CD8-positive, alpha-beta memory T cell (primary cell): ENCODE measurements at places on chromosomes 4 and X. TPM values are rescaled to one million over a fixed set of nuclear protein-coding genes. Genes with fewer than 3 reads are reported as not detected.

GRCh38 chr4:183860731-183861130 is 44.4 kb upstream of the STOX2 start:
- no peak for DNase-seq

DNA sequence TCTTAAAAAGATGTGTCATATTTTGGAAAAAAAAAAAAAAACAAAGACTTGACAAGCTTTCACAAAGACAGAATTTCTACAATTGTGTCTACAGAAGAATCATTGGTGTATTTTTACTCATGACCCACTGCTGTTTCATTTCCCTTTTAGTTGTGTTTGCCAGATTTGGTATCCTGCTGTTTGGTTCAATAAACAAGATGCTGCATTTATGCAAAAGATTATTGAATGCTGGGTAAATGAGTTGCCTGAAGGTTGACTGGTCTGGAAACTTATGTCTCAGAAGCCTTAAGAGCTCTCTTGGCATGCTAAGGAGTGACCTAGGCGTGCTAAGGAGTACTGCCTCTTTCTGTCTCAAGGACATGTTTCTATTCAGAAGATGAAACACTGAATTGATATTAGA is 64.9 kb upstream of the NPY2R start:
- DNase-seq = no peak

The DYNLT3 gene
- polyA plus RNA-seq = 44.9 TPM

The BEX5 gene
- 5.8 TPM for polyA plus RNA-seq

DNA sequence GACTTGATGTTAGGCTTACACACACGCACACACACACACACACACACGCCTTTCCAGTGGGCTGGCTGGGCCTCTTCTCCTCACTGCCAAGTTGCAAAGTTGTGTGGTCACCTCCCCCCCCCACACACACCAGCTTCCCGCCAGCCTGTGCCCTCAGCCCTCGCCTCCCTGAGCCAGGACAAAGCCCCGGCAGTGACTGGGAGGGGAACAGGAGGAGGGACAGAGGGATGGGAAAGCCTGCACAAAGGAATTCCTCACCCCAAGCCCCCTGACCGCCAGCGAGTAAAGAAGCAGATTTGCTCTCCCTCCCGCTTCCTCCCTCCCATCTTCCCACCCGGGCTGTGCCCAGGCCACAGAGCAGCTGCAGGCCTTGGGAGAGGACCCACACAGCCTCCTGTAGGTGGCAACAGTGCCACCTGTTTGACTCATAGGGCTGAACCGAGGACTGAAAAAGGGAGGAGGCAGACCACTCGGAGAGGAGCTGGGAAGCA is at the start of gene GDPD2:
TSS of gene GDPD2 (plus strand) at position 464 of the 491 bp plus-strand sequence. CDS start 1,671 bp downstream, outside the sequence.
- no peak for DNase-seq

DNA sequence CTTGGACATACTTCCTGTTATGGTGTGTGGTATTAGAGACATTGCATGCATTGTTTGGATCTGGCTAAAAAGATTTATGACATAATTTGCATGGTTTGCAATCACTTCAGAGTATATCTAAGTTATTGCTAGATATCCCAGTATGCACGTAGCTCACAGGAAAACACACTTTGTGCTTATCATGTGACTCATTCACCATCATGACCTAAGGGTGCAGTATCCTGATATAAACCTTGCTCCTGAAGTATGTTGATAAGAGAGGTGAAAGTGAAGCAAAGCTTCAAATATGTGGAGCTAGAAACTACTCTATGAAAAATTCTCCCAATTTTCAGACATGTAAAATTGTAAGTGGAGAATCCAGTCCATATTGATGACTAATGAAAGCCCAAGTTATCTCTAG is 46.9 kb upstream of the GRXCR1 start:
- no peak for DNase-seq

GRCh38 chr4:176186067-176186466 is 9.3 kb downstream of the SPATA4 start:
- no peak for DNase-seq

DNA sequence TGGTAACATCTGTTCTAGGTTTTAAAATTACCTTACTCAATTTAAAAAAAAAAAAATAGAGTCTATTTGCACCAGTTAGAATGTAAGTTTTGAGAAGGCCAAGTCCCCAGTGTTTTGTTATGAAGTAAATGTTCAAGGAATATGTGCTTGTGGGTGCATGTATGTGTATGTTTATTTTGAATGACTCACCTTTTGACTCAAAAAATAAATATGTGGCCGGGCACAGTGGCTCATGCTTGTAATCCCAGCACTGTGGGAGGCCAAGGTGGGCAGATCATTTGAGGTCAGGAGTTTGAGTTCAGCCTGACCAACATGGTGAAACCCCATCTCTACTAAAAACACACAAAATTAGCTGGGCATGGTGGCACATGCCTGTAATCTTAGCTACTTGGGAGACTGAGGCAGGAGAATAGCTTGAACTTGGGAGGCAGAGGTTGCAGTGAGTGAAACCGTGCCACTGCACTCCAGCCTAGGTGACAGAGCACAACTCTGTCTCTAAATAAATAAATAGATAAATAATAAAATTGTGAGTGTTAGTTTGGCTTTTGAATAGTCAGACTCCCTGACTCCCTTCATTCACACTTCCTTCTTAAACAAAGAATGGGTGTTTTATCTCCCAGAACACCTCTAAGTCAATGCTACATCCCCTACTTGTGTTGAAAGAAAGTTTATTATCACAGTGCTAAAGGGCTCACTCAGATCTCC is 511.3 kb upstream of the PCDH7 start:
- DNase-seq = no peak

DNA sequence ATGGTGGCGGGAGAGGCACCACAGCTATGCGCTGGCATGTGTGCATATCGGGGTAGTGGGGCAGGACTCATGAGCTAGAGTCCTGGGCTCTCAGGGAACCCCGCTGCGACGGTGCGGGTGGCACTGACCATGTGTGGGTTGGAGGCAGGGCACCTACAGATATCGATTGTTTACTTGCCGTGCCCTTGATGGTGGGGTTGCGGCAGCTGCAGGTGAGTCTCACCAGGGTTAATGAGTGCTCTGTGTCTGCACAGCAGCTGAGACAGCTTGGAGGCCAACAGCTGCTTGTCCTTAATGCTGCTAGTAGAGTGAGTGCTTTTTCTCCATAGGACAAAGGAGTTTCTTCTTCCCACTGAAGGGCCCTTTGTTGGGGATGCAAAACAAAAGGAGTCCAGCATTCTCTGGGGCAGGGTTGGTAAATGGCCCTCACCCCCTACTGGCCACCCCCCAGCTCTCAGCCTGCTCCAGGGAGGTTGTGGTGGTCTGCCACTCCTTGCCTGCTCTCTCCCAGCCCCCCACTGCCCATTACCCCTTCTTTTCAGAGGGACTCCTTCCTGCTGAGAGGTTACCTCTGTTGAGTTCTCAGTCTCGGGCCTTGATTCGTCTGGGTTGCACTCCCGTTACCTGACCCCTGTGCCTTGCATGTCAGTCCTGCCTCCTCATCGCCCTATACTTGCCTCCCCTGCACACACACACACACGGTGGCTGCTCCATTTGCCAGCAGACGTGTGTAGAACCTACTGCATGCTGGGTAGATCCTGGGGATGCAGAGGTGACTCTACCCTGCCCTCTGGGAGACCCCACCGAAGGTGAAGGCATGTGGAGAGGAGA is 52.8 kb downstream of the TBC1D14 start:
- no peak for DNase-seq

DNA sequence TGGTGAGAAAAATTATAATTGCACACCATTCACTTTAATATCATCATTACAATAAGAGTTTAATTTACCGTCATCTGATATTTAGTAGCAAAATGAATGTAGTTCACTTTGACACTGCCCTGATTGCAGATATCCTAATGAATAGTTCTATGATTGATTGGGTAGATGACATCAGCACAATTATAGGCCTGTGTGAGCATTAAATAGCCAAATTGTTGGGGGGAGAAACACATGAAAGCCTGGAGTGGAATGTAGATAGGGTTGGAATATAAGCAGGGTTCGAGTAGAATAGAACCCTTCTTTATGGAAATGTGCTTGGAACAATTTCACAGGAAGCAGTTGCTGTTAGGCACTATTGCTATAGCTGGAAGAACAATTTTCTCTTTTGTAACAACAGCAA is 1526.2 kb downstream of the RPA4 start:
- DNase-seq = no peak

The FRMD7 gene
- not detected for polyA plus RNA-seq

DNA sequence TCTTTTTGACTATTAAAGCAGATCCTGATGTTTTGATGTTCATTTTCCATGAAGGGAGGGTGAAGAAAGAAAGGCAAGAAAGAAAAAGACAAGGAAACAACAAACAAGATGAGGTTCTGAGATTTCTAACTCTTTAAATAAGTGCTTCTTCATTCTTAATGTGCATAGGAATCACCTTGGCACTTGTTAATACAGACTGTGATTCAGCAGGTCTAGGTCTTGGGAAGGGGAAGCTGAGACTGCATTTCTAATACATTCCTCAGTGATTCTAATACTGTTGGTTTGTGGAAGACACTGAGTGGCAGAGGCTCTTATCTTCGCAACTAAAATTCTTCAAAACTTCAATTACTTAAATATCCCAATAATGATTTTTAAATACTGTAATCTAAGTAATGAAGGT is 95.2 kb upstream of the NAP1L5 start:
- no peak for DNase-seq

DNA sequence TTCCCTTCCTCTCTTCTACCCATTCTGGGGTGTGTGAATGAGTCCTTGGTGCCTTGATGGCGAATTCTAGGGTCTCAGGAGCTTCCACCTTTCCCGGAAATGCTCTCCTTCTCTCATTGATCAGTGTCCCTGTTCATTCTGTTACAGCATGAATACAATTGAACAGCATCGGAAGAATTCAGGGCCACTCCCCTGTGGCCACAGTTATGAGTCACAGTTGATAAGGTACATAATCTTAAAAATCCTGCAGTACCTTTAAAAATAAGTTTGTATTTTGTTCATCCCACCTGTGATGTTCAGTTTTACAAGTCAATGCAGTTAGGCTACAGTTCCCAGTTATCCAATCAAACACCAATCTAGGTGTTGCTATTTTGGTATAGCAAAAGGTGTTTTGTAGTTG is 47.3 kb upstream of the FAM9A start:
- DNase-seq = no peak

- no peak for DNase-seq
These were observed 185.1 kb downstream of the ADGRL3 start for GRCh38 chr4:61385256-61385655.

DNA sequence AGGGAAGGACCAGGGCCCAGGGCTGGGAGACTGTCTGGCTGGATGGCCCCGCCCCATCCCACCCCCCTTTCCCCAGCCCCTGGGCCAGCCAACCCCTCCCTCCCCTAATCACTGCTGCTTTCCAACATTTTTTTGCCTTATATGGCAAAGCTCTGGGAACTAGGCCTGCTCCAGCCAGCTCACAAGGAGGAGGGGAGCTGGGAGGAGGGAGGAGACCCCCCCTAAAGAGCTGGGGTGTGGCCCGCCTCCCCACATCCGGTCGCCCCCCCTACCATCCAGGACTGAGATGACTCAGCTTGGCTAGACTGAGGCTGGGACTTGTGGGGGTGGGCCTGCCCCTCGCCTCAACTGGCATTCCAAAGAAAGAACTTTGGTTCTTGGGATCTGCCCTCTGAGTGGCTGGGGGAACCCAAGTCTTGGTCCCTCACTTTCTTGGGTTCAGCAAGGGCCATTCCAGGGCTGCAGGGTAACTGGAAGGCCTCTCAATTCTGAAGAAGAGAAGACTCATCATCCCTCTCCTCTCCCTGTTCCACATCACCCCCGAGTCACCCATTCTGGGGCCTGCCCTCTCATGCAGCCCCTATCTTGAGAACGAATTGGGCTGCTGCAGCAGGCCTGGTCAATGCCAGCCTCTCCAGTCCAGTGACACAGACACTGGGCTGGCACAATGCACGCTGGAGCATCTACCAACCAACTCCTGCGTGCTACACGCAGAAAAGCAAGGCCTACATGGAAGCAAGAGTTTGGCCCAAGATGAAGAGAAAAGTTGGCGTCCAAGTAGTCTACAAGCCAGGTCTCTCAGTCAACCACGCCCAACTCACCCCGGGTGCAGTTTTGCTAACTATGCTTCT is 4.8 kb downstream of the FLNA start:
- DNase-seq = peak; percentile 65

- DNase-seq = no peak
These were observed 623.4 kb downstream of the SPRY1 start for GRCh38 chr4:124019749-124020549.

- DNase-seq = no peak
These were observed 442.1 kb downstream of the CENPC start for GRCh38 chr4:67103001-67103747.

The DCX gene
- not detected for polyA plus RNA-seq

DNA sequence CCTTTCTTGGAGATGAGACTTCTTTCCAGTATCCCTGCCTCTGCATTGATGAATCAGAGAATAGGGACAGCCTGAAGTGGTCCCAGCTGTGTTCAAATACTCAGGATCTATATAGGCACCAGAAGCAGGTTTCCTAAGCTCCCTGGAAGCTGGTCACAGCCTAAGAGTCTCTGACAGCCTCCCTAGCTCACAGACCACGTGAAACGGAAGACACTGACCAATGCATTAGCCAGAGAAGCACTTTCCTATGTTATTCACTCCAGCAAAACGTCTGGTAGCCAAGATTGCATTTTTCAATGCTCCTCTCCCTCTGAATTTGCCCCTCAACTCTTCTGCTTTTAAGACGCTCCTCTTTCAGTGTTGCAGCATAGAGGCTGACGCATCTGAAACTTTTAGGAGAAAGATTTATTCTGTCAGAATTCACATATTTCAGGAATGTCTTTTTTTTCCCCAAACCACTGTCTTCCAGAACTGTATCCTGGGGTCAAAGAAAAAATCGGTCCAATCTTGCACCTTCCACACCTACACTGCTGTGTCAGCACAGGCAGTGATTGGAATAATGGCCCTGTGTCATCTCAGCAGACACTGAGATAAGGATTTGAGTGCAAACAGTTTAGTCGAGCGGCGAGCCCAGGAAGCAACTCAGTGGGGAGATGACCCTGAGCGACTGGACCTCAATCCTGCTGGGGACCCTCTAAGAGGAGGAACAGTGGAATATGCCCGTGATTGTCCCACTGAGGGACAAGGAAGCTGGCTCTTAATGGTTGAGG is 109.4 kb downstream of the SMIM20 start:
- no peak for DNase-seq

DNA sequence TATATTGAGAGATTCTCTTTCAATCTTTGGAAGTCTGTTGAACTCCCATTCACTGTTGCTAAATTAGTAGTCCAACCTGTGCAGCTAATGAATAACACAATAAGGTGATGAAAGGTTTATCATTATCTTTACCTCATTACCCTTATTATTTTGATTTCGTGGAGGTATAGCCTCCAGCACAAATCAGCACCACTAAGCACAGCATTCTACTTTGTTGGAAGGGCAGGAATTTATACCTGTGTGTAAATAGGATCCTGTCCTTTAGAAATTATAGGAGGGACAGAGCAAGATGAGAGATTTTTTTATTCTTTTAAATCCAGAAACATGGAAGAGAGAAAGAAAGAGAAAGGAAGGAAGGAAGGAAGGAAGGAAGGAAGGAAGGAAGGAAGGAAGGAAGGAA is 454.1 kb downstream of the PDGFC start:
- no peak for DNase-seq

DNA sequence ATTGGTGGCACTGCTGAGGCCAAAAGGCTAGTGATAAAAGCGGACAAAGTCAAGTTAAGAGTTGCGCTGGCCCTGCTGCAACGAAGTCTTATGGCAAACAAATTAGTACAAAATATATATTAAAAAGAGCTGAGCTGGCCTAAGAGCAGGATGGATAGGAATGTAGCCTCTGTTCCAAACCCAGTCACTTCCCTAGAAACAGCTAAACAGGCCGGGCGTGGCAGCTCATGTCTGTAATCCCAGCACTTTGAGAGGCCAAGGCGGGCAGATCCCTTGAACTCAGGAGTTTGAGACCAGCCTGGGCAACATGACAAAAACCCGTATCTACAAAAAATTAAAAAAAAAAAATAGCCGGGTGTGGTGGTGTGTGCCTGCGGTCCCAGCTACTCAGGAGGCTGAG is 32.4 kb upstream of the UGDH start:
- no peak for DNase-seq
